ENCODE measurements at places on chromosomes 11 and 22.

DNA sequence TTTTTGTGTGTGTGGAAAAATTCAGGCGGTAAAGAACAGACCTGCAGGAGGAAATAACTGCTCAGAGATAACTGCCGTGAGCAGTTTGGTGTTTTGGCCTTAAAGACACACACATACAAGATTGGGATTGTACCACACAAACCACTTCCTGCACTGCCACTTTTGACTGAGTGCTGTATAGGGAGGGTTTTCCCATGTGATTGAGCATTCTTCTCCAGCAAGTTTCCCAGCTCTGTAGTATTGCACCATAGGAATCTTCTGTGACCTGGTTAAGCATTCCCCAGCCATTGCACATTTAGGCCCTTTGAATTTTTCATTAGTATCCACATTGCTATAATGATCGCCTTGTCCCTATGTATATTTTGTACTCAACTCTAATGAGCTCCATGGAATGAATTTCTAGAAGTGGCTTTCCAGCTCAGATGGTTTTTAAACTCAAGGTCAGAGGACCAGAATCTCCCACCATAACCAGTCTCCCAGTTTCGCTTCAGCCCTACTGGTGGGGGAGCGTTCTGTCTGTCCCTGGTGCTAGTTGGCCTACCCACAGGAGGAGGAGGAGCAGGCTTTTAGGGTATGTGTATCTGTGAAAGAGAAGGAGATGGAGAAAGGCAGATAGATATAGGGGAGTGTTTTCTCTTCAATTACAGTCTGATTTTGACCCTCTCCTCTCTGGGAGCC, 9.3 kb downstream of the CD82 start:
- no peak for DNase-seq

GRCh38 chr11:17719028-17719937, at the start of gene MYOD1:
TSS of gene MYOD1 (plus strand) at chr11:17719571. CDS start at chr11:17719783, 212 bp downstream.
- peak; percentile 64 for DNase-seq

DNA sequence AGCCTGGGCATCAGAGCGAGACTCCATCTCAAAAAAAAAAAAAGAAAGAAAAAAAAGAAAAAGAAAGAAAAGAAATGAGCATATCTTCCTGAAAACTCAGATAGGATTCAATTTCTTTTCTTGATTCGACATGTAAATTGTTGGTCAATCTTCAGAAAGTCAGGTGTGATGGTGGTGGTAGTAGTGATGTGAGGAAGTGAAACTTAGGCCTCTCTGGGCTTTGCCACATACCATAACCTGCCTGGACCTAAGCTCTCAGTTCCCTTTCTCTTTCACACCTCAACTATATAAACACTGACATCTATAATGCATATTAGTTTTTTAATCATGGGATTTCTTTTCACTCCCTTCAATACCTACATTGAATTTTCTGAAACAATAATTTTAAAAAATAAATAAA, 98.0 kb upstream of the TBCEL start:
- DNase-seq = no peak

- peak; percentile 43 for DNase-seq
Measured at GRCh38 chr11:116641561-116642045, 131.2 kb downstream of the BUD13 start.

DNA sequence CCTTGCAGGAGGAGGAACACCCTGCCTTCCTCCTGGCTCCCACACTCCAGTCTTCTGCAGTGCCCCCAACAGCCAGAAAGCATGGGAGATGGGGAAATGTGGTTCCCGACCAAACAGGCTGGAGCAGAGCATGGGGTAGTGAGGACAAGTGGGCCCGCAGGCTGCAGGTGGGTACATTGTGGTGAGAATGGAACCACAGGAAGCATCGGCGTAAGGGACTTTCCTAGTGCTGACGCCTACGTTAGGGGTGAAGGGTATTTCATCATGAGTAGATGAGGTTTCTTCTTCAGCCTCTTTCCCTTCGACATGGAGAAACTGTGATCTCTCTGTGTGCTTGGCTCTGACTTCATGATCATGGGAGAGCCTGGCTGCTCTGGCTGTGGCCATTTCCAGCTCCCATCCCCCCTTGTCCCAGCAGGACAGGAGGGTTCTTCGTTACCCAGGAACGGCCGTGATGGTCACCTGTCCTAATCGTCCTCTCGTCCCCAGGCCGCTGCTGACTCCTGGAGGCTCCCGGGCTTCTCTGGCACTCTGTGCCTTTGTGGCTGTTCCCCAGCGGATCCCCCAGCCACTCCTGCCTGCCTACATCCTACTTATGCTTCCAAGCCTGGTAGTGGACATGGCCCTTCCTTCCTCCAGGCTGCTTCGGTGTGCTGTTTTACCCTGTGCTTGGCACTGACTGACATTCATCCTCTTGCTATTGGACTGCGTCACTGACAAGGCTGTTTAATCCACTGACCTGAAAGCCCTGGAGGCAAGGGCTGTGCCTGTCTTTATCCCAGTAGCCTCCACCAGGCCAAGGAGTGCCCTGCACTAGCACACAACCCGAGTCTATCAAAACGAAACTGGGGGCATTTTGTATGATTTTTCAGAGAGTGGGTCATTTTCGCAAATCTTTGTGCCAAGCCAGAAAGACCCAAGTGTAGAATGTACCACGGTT, 65.2 kb upstream of the CECR2 start:
- DNase-seq = no peak

DNA sequence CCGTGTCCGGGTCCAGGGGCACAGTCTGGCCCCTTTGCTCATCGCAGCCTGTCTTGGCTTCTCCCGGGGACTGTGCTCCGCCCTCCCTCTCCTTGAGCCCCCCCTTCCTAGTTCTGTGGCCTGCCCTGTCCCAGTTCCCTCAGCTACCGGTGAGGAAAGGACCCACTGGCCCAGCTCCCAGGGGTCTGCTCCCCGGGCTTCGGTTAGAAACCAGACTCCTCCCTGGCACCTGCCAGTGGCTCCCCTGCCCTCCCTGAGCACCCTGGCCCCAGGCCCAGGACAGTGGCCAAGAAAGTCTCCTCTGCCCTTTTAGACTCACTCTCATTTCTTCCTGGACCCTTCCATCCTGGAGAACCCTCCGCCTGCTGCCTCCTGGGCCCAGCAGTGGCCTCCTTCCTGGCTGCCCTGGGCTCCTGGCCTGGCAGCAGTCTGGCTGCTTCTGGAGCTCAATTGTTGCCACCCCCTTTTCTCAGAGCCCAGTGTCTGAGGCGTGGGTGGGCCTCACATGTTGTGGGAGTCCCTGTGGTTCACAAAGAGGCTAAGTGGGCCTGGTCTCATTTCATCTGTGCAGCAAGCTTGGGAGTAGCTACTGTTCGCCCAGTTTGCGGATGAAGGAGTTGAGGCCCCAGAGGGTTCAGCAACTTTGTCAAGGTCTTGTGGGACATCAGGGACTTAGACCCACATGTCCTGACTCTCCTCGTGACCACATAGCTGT, 12.6 kb downstream of the PRDM11 start:
- DNase-seq = no peak

GRCh38 chr11:111565114-111565720, 24.7 kb downstream of the LAYN start:
- peak; percentile 62 for DNase-seq

DNA sequence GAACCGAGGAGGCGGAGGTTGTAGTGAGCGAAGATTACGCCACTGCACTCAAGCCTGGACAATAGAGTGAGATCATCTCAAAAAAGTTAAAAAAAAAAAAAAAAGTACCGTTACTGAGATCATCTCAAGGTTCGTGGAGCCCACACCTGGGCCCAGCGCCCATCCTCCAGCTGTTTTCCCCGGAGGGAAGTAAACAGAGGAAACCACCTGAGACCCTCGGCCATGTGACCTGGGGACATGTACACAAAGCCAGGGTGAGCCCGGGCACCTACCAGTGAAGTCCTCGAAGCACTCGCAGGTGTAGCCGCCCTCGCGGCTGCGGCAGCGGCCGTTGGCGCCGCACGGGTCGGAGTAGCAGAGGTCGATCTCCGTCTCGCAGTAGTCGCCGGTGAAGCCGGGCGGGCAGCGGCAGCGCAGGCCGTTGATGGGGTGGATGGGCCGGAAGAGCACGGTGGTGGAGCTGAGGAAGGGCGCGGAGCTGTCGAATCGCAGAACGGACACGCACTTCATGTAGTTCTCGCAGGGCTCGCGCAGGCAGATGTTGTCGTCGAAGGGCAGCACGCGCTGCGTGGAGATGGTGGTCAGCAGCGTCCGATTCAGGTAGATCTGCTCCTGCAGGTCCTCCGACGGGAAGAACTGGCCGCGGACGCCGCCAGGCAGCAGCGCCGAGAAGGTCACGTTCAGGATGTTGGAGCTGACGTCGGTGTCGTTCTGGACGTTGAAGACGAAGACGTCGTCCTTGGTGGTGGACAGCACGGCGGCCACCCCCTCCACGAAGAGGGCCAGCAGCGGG, 73.8 kb downstream of the CELSR1 start:
- no peak for DNase-seq

DNA sequence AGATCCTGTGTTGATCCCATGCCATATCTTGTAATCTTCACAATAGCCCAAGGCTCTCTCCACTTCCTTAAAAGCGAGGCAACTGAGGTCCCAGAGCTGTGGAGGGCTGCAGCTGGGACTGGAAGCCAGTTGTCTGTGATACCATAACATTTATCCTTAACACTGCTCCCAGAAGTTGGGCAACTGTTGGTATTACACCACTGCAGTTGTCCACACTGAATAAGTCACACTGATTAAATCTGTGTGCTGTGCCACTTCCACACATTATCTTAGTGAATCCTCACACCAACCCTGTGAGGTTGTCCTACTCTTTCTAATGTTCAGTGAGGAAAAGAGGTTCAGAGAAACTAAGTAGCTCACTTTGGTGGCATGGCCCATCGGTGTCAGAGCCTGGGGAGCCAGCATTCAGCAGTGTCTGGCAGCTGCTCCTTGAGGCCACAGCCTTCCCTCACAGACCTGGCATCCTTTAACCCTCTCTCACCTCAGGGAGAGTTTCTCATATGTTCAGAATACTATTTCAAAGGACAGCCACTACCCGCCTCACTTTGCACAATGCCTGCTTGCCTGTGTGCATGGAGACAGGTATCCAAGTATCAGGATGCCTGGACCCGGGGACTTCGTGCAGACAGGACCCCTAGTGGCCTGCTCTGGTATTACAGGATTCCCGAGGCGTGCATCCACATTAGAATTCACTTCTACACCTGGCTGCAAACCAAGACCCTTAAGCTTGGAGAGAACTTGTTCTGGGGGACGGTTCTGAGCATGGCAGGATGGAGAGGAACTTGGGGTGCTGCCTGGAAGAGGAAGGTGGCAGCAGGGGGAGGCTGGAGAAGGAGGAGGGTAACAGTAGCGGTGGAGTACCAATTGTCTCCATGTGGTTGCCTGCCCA, 221.9 kb upstream of the TBCEL start:
- DNase-seq = peak; percentile 0

GRCh38 chr11:74338963-74339362, 27.5 kb upstream of the P4HA3 start:
- no peak for DNase-seq

GRCh38 chr22:39771486-39771885, 122.1 kb downstream of the ENTHD1 start:
- no peak for DNase-seq

GRCh38 chr22:37538590-37539357, 19.6 kb upstream of the CARD10 start:
- DNase-seq = peak; percentile 71

DNA sequence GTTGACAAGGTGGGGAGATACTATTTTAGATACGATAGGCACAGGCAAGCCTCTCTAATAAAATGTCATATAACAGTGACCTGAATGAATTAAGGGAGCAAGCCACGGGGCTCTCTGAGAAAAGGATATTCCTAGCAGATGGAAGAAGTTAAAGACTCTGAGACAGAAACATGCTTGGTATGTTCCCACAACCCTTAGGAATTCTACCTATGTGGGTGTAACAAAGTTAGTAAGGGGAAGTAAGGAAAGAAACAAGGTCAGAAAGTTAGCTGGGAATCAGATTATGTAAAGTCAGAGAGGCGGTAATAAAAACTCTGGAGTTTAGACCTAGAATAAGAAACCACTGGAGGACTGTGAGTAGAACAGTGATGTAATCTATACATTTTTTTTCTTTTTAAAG, 59.7 kb upstream of the GDPD4 start:
- DNase-seq = no peak

DNA sequence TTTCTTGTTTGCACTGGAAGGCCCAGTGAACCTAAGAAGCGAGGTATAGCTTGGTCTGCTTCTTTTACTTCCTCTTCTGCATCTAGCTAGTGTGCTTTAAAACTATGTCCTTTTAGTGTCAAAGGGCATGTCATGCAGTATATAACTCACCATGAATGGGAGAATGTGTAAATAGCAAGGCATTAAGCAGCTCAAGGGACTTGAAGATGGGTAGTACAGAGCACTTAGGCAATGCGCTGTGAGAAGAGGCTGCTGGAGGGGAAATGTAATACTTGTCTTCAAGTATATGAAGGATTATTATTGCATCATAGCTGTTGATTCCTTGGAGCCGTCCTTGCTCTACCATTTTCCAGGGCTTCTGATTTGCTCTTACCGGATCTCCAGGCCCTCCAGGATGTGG, 7.6 kb downstream of the MAML2 start:
- DNase-seq = no peak

DNA sequence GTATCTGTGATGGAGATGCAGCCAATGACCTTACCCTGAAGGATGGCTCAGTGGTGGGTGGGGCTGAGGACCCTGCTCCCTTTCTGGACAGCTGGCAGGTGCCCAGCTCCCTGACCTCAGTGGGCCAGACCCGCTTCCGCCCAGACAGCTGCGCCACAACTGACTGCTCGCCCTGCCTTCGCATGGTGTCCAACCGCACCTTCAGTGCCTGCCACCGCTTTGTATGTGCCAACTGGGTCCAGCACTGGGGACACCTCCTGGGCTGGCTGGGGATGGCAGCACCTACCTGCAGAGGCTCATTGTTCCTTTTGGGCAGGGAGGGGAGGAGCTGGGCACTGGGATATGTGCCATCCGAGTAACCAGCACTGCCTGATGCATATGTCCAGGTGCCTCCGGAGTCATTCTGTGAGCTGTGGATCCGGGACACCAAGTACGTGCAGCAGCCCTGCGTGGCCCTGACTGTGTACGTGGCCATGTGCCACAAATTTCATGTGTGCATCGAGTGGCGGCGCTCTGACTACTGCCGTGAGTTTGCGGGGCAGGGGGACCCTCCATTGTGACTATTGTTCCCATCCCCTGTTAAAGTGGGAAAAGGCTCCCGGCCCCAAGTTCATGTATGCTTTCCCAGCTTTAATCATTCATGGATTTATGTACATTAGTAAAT, 84.8 kb downstream of the OTOG start:
- DNase-seq = no peak

DNA sequence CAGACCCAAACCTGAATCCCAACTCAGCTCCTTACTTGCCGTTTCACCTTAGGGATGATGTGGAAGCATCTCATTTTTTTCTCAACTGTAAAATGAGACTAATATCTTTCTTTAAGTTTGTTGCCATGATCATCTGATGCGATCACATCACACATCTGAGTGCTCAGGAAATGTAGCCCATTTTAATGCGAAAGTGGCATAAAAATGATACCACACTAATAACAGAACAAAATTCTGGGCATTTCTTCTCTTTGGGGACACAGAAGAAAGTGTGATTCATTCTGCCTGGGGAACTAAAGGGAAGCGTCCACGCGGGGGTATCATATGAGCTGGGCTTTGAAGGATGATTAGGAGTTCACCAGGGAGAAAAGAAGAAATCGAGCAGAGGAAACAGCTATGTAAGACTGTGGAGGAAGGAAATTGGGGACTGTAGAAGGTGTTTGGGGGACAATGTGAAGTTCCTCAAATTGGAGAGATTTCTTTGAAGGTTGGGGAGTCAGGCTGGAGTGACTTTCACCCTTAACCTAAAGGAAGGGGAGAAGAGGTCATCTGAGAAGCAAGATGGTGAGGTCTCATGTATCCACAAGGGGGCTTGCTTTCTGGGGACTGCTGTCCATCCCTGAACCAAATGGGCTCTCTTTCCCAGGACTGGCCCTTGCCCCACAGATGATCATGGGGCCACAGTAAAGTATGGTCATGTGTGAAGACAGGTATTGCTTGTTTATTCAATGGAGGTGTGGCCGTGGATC, 49.7 kb upstream of the NNMT start:
- DNase-seq = no peak

Measured in NCI-H510A treated with DMSO at 0.1 percent for 48 hours (cell line).